Activated T-cell treated with anti-CD3 and anti-CD28 coated beads, Interleukin-2, amount 50 U/mL, for 24 hours (primary cell): ENCODE measurements at places on chromosomes 16 and 17.

- peak overlapping the region; percentile 86 for H3K27ac ChIP-seq
- peaks cover 94% of the 10 kb centered on the region for H3K36me3 ChIP-seq
- no peak overlapping the region for H3K4me3 ChIP-seq
- peaks cover 33% of the 10 kb centered on the region for H3K4me1 ChIP-seq
- no peaks in the 10 kb centered on the region for H3K27me3 ChIP-seq
These were observed 38.5 kb downstream of the ZNF276 start for GRCh38 chr16:89759746-89760340.

DNA sequence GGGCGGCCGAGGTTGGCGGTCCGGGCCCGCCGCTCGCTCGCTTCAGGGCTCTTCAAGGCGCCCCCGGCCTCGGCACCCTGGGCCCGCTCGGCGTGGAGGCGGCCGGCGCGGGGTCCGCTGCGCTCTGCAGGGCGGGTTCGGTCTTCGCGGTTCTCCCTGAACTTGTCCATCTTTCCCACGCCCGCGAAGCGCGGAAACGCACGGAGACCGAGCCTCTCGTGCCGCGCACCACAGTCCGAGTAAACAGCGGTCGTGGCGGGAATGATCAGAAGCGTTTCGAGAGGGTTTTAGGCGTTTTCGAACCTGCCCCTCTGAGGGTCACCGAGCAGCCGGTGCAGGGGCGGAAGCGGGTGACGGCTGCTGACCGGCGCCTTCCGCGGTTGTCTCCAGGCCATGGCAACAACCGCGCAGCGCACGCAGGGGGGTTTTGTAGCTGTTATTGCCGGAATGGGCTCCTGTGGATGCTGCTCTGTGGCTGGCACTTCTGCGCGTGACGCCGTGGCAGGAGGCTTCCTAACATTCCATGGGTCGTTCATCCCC, 414 bp downstream of the NARF start:
- H3K4me1 ChIP-seq: peaks cover 29% of the 10 kb centered on the region
- peak overlapping the region; percentile 90 for H3K4me3 ChIP-seq

DNA sequence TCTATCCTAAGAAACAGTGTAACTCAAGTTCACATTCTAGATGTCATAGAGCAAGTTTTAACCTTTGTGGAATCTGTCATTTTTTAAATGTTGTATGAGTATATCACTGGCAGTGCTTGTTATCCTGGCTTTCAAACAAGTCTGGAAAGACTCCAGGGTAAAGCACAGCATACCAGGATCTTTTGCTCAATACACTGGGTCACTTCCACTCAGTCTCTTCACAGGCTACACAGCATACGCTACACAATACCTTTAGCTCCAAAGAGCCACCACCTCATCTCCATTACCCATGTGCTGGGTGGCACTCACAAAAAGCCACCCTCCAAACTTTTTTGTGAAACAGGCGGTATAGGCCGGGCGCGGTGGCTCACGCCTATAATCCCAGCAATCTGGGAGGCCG, 69.5 kb downstream of the PARN start:
- H3K36me3 ChIP-seq: peaks cover 53% of the 10 kb centered on the region
- H3K4me3 ChIP-seq: no peak overlapping the region
- DNase-seq: no peak
- H3K27ac ChIP-seq: no peak overlapping the region

- H3K4me1 ChIP-seq: peaks cover 5% of the 10 kb centered on the region
- H3K4me3 ChIP-seq: peak overlapping the region; percentile 52
- no peaks in the 10 kb centered on the region for H3K36me3 ChIP-seq
- no peak overlapping the region for H3K27ac ChIP-seq
These were observed 1.3 kb upstream of the TMEM92 start for GRCh38 chr17:50272711-50273653.

- H3K36me3 ChIP-seq: no peaks in the 10 kb centered on the region
- no peaks in the 10 kb centered on the region for H3K4me1 ChIP-seq
- H3K27ac ChIP-seq: no peak overlapping the region
These were observed 475.7 kb downstream of the SHISA9 start for GRCh38 chr16:13377143-13377542.

GRCh38 chr17:62648251-62648955, 20.9 kb downstream of the MRC2 start:
- peaks cover 57% of the 10 kb centered on the region for H3K27me3 ChIP-seq
- no peak for DNase-seq
- H3K27ac ChIP-seq: no peak overlapping the region
- no peaks in the 10 kb centered on the region for H3K36me3 ChIP-seq
- no peak overlapping the region for H3K4me3 ChIP-seq
- H3K4me1 ChIP-seq: peaks cover 17% of the 10 kb centered on the region

- H3K36me3 ChIP-seq: no peaks in the 10 kb centered on the region
- peaks cover 7% of the 10 kb centered on the region for H3K4me1 ChIP-seq
- no peaks in the 10 kb centered on the region for H3K27me3 ChIP-seq
These were observed 242.1 kb upstream of the GSE1 start for GRCh38 chr16:85370881-85371651.

- DNase-seq: peak; percentile 37
- H3K4me1 ChIP-seq: peaks cover 46% of the 10 kb centered on the region
- H3K36me3 ChIP-seq: peaks cover 68% of the 10 kb centered on the region
- no peak overlapping the region for H3K4me3 ChIP-seq
- H3K27ac ChIP-seq: peak overlapping the region; percentile 27
- H3K27me3 ChIP-seq: no peaks in the 10 kb centered on the region
These were observed 10.2 kb upstream of the CENPT start for GRCh38 chr16:67857547-67858233.

- H3K36me3 ChIP-seq: no peaks in the 10 kb centered on the region
- no peak overlapping the region for H3K27ac ChIP-seq
These were observed 93.3 kb downstream of the TNFRSF13B start for GRCh38 chr17:16878606-16879005.

DNA sequence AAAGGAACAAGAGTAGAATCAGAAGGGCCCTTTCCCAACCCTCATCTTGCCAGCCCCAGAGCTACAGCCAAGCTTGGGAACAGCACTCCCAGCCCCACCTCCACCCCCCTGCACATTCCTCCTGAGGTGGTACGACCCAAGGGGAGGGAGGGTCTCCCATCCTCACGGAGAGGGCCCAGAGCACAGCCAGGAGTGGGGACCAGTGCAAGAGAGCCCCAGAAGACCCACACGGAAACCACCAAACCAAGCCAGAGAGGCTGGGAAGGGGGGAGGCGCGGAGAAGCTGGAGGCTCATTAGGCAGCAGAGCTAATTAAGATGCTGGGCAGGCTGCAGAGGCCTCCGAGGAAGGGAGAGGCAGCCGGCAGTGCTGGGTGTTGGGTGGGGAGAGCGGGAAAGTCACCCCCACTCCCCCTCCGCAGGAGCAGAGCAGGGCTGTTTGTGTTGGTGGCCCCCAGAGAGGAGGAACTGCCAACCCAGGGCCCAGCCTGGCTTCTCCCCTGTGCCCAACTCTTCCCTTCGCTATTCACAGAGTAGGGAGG, 2.4 kb downstream of the CACNB1 start:
- H3K4me3 ChIP-seq: no peak overlapping the region
- H3K4me1 ChIP-seq: peaks cover 37% of the 10 kb centered on the region
- no peaks in the 10 kb centered on the region for H3K27me3 ChIP-seq
- no peak overlapping the region for H3K27ac ChIP-seq
- no peak for DNase-seq

- peaks cover 3% of the 10 kb centered on the region for H3K4me1 ChIP-seq
- no peak overlapping the region for H3K27ac ChIP-seq
These were observed 36.9 kb downstream of the SYCE1L start for GRCh38 chr16:77236063-77236511.

- DNase-seq: no peak
- H3K36me3 ChIP-seq: peaks cover 13% of the 10 kb centered on the region
These were observed 31.2 kb upstream of the BCAR1 start for GRCh38 chr16:75282466-75283281.

DNA sequence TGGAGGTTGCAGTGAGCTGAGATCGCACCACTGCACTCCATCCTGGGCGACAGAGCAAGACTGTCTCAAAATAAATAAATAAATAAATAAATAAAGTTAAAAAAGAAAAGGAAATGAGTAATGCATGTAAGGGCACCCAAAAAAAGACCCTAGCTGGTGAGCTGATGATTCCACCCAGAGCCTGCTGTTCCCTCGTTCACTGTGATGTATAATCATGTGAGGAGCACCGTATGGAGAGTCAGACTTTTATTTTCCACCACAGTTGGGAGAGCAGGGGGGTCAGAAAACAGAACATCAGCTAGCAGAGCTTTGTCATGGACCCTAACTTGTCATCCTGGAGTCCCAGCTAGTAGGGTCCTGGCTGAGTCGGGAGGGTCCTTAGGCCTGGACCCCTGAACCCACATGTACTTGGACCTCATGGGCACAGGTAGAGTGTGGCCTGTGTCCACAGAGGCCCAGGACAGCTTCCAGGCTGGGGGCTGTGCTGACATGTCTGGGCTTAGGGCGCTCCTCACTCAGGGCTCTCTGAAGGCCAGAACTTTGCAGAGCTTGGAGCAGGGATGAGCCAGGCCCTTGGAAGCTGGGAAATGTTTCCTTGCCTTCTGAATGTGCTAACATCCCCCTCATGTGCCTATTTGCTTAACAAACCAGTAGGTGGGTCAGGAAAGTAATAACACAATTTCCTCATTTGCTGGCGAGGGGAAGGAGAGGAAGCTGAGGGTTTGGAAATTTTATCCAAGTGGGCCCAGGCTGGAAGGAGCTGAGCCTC, 18.8 kb upstream of the LASP1NB start:
- H3K27me3 ChIP-seq: no peaks in the 10 kb centered on the region
- no peak overlapping the region for H3K4me3 ChIP-seq
- peak overlapping the region; percentile 75 for H3K27ac ChIP-seq

DNA sequence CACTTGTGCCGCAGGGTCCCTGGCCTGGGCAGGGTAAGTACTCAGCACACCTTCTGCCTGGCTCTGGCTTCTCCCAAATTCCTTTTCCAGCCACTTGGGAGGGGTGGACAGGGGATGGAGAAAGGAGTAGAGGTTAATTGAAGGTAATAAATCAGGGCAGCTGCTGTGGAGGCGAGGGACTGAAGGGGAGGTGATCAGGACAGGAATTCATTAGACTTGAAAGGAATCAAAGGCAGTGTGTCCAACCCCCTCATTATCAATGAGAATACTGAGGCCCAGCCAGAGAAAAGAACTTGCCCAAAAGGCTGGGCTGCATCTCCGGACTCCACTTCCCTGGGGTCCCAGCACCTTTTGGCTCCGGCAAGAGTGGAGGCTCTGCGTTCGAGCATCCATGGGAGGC, 2.4 kb downstream of the SOST start:
- H3K27me3 ChIP-seq: peaks cover 53% of the 10 kb centered on the region
- no peak overlapping the region for H3K4me3 ChIP-seq
- no peaks in the 10 kb centered on the region for H3K36me3 ChIP-seq
- no peak overlapping the region for H3K27ac ChIP-seq
- DNase-seq: no peak

DNA sequence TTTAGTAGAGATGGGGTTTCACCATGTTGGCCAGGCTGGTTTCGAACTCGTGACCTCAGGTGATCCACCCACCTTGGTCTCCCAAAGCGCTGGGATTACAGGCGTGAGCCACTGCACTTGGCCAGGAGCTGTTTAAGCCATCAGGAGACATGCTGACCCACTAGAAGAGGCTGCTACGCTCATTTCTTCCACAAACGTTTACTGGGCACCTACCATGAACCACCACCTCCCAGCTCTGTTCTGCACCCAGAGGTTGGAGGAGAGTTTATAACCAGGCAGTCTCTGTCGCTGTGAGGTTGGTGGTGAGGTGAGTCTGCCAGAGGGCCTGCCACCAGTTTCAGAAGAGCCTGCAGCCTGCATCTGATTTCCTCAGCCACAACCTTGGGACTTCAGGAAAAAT, 51.8 kb downstream of the SF3B3 start:
- DNase-seq: no peak
- H3K4me1 ChIP-seq: peaks cover 56% of the 10 kb centered on the region
- H3K4me3 ChIP-seq: no peak overlapping the region
- no peaks in the 10 kb centered on the region for H3K27me3 ChIP-seq
- H3K27ac ChIP-seq: peak overlapping the region; percentile 82
- H3K36me3 ChIP-seq: peaks cover 63% of the 10 kb centered on the region

DNA sequence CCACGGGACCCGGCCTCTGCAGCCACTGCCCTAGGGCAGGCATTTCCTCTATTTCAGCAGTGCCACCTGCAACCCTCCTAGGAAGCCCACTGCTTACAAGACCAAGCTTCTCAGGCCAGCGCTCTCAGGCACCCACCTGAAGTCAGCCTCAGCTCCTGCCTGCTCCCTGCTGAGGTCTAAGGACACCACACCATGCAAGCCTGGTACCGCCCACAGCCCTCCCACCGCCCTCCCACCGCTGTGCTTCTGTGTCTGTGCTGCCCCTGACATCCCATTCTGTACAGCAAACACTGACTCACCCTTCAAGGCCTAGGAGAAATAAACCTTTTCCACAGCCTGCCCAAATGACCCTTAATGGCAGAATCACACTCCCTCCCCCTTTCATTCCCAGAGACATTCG, 6.3 kb downstream of the CLUH start:
- peaks cover 85% of the 10 kb centered on the region for H3K36me3 ChIP-seq
- no peaks in the 10 kb centered on the region for H3K27me3 ChIP-seq
- H3K4me3 ChIP-seq: no peak overlapping the region
- peak overlapping the region; percentile 38 for H3K27ac ChIP-seq

DNA sequence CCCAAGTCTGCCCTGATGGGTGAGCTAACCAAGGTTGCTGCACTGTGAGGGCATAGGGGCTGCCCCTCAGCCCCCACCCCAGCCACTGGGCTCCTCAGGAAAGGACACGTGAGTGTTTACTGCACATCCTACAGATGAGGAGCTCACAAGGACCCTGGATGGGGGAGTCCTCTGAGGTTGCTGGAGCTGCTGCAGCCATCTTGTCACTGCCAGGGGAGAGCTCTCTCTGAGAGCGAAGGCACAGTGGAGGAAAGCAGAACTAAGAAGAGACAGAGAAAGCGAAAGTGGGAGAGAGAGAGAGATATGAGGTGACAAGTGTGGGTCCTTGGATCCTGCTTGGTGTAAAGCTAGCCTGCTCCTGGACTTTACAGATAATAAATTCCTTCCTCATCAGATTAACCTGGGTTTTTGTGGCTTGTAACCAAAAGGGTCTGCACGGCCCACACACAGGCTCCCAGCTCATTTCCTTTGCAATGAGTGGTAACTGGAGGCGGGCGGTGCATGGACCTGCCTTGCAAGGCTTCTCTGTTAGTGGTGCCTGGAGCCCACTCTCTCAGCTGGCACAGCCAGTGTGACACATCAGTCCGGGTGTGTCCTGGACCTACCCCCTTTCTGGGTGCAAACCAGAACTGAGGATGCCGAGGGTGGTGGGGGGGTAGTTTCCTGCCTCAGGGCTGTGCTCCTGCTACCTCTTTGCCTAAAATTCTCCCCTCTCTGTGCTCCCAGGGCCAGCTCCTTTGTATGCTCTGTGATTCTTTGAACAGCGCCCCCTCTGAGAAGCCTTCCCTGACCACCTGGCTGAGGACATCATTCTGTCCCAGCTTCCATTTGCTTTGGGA, 14.2 kb downstream of the SNX20 start:
- no peaks in the 10 kb centered on the region for H3K27me3 ChIP-seq
- H3K4me1 ChIP-seq: peaks cover 50% of the 10 kb centered on the region

GRCh38 chr17:73815474-73815873, 171.2 kb upstream of the SDK2 start:
- no peaks in the 10 kb centered on the region for H3K4me1 ChIP-seq
- no peaks in the 10 kb centered on the region for H3K27me3 ChIP-seq
- no peak for DNase-seq
- H3K36me3 ChIP-seq: no peaks in the 10 kb centered on the region
